Activated CD4-positive, alpha-beta T cell treated with anti-CD3 and anti-CD28 coated beads for 48 hours (primary cell): ENCODE measurements at places on chromosomes 5 and 9.

DNA sequence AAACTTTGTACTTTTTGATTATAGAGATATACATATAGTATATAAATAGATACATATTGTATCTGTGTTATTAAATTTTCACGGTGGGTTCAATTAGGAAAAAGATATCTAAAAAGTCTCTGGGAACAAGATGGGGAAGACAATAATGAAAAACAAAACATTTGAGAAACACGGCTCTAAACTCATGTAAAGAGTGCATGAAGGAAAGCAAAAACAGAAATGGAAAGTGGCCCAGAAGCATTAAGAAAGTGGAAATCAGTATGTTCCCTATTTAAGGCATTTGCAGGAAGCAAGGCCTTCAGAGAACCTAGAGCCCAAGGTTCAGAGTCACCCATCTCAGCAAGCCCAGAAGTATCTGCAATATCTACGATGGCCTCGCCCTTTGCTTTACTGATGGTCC, at the start of gene IFNA1:
IFNA1 (plus strand) TSS at position 301 of the 400 bp plus-strand sequence; CDS start at position 370, 69 bp downstream.
- no peak for DNase-seq

- no peak for DNase-seq
These were observed 17.7 kb downstream of the MLLT3 start for GRCh38 chr9:20604562-20604961.

GRCh38 chr9:17387565-17387964, 191.3 kb upstream of the SH3GL2 start:
- no peak for DNase-seq

- no peak for DNase-seq
These were observed 76.5 kb downstream of the DAP start for GRCh38 chr5:10684303-10685086.

DNA sequence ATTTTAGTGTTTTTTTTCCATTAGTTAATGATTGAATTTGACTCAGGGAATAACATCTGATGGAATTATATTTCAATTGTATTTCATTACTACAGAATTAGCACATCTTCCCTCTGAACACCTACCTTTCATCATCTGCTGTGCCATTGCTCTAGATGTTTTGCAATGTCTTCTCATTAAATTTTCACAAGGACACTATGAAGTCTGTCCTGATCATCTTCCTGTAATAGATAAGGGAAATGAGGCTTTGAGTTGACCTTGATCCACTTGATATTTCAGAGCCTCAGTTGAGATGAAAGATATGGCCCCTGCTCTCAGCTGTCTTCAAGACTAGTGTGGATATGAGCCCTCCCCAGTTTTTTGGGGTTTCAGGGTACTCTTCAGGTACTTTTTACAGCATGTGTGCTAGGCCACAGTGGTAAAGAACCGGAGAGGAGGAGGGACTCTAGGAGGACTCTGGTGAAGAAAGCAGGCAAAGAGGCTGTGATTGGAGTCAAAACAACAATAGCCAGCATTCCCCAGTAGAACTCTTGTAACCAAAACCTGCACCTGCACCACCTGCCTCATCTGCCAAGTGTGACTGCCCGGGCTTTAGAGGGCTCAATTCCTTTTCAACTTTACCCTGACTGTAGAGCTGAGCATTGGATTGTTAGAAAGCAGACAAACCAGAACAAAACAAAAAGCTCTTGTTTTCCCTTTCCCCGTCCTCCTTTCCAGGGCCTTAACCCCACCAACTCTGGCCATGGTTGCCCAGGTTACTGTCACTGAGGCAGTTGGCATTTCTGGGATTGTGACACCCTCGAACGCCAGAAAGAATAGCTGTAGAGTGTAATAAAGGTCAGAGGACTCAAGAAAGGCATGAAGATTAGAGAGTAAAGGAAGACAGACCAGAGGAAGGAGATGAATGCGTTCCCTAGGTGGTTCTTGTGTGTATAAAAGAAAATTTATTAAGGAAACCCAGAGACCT, 56.3 kb downstream of the ERAP1 start:
- DNase-seq, result no peak

DNA sequence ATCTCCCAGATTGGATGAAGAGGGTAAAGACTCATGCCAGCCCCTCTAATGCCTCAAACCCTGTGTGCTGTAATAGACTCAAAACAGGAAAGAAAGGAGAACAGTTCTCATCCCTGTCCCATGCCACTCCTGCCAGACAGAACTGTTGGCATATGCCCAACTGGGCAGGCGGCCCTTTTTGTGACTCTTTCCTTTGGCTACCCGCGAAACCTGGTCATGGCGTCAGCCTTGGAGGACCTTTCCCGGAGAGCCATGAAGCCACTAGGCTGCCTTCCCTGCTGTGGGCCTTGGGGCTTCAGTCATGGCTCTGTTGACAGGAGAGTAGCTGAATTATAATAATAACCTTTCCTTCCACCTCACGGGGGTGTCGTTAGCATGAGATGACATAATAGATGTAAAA, 75.9 kb upstream of the SEMA6A start:
- no peak for DNase-seq

DNA sequence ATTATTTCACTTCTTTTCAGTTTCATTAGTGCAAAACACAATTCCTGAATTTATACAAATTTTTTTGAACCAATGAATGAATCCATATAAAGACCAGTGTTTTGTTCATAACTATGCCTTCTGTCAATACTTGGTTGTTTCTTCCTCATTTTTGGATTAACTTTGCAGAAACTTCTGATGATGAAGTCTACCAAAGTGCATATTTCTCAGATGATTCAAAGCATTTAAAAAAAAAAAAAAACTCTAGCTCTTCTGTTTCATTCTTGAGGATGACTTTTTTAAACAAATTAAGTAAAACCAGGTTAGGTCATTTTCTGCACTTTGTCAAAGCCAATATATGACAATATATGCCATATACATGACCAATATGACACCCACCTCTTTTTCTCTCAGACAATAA, 92.6 kb downstream of the CHSY3 start:
- no peak for DNase-seq

DNA sequence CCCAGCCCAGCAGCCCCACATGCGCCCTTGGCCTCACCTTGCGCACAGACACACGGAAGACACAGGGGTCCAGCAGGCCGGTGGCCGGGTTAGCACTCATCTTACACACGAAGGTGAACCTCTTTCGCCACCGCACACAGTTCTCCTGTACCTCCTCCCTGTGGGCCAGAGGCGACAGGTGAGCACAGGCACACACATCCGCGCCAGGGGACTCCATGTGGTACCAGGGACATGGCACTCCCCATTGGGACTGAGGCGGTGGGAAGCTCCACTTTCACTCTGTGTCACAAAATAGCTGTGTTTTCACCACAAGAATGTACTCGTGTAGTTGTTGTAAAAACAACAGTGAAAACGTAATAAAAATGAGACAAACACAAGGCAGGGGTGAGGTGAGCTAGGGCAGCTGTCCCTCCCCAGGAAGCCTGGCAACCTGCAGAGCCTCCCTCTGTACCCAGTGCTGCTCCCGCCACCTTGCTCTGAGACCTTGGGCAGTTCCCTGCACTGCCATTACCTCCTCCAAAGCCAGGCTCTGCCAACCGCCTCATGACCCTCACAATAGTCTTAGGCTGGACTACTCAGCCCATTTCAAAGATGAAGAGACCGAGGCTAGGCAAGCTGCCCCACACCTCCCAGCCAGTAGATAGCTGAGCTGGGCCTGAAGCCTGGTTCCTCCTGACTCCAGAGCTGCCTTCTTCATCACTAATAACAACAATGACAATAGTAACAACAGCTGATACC, 16.3 kb upstream of the DPM2 start:
- no peak for DNase-seq

DNA sequence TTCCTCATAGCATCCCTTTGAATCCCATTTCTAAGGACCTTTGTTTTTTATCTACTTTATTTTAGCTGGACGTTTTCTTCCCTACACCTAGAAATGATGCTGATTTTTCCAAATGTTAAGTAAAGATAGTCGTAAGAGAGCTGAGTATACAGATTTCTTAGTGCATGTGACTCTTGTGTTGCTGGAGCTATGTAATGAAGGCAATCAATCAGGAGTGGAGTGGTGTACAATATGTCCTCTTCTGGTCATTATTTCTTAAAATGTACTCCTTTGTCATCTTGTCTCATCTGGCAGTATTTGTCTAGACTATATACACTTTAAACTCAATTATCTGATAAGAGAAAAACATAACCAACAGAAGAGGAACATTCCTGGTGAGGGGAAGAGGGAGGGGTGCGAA, 13.5 kb downstream of the GAPT start:
- DNase-seq, result no peak

- DNase-seq, result no peak
These were observed 7.5 kb upstream of the SPATA9 start for GRCh38 chr5:95690333-95690732.

- DNase-seq, result no peak
These were observed 71.1 kb downstream of the CACNA1B start for GRCh38 chr9:137948642-137949041.

DNA sequence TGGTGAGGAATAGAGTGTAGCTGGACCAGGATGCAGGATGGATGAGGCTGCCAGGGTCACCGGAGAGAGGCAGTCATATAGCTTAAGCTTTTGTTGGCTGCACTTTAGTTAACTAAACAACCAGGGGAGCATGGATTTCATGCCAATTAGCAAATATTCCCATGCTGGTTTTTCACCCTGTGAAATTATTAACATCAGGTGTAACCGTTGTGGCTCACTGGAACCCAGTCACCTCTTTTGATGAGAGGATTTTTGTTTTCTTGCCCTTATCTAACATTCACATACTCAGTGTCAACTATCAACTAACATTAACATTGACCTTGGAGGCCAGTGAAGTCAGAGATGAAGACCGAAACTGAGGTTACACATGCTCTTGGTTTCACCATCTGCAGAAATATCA, 97.2 kb upstream of the BASP1 start:
- no peak for DNase-seq

DNA sequence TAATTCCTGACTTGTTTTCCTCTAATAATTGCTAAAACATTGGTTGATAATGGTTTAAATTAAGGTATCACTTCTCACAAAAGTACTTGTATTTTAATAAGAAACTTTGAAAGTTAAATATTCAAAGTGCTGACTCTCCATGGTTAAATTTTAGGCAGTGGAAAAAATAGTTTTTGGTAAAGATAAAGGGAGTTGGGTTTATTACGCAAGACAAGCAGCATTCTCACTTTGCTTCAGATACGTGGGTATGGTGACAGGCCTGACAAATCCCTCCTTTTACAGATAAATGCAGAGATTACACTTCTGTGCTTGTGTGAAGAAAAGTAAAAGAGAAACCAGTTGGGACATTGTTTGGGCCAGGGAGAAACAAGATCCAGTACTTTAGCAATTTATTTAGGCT, 14.5 kb upstream of the FAM170A start:
- DNase-seq, result no peak

DNA sequence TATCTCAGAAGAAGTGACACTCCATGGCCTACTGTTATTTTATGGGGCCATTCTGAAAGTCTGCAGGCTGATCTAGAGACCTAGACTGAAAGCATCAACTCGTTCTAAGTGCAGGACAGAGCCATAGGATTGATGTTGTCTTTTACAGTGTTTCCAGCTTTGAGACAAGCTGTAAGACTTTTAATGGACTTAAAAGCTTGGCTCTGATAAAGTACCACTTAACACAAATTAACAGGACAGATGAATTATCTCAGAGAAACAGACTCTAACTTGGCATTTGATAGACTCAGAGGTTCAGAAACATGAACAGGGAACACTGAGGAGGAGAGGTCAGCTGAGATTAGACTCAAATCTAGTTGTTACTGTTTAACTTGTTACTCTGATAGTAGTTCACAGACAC, 203.2 kb downstream of the TLR4 start:
- DNase-seq, result no peak

- no peak for DNase-seq
These were observed 12.2 kb upstream of the SLC25A48 start for GRCh38 chr5:135822286-135822685.

GRCh38 chr9:3903906-3904305, 378.1 kb upstream of the RFX3 start:
- DNase-seq, result no peak

- DNase-seq, result no peak
These were observed 91.8 kb upstream of the FER start for GRCh38 chr5:108655750-108656450.

DNA sequence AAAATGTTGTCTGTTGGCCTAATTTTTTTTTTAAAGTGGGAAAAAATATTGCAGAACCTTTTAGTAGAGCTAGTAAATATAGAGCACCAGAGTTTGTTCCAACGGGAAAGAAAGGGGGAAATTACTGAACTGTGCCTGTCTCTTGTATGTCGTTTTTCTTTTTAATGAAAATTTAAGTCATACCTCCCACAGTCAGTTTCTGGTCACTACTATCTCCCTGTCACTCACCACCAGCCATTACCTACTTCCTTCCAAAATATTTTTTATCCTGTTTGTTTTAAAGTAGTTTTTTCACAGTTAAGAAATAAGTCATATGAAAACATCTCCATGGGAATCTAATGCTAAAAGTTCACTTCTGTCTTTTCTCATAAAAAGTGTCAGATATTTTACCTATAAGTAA, 21.3 kb downstream of the GPR151 start:
- no peak for DNase-seq

DNA sequence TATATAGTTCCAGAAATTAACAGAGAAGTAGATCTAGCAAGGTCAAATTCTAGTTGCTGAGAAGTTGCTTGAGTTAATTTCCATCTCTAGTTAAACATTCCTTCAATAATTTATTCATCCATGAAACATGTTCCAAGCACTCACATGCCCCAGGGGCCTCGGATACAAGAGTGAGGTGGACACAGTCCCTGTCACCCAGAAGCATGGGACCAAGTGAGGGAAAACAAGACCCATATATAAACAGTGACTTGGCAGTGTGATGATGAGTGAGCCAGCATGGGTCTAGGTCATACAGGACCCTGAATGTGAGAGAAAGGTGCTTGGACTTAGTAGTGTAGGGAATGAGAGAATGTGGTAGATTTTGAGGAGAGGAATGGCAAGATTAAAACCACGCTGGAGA, 216.9 kb downstream of the TTLL11 start:
- no peak for DNase-seq

DNA sequence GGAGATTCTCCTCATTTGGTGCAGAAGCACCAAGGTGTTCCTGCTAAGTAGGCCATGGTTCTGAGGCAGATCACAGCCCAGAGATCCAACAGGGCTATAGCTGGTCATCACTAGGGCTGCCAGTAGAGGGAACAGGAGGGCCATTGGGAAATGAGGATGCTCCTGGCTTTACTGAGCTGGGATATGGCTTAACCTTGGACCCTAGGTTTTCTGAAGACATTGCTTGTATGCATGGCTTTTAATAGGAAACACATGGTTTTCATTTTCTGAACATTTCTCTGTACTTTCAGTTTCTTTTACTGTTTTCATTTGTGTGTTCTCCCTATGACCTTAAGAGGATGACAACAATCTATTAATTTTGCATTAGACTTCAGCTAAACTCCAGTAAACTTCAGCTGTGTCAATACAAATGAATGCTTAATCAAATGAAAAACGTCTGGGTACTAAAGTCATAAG, at the start of gene IFNW1:
IFNW1 (minus strand) TSS at position 406 of the 456 bp plus-strand sequence; CDS start at position 144, 262 bp downstream.
- no peak for DNase-seq

GRCh38 chr5:43601454-43602260, 1.3 kb upstream of the NNT start:
- no peak for DNase-seq

DNA sequence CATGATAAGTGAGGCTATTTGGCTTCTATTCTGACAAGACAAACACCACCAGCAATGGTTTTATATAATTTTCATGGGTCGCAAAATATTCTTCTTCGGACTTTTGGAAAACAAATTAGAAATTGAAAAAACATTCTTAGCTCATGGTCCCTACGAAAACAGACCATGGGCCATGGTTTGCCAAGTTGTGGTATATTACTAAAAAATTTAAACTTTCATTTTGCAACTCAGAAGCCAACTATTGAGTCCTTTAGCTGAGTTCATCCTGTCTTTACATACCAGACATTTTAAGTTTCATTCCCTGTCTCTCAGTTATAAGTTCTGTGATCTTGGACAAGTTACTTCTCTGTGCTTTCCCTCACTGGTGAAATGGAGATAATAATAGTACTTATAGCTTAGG, 198.1 kb downstream of the CSNK1G3 start:
- no peak for DNase-seq
